ENCODE measurements at places on chromosomes 16 and 17.
A peak's percentile ranks its signal among the peaks of the same experiment; 100 is the strongest.

DNA sequence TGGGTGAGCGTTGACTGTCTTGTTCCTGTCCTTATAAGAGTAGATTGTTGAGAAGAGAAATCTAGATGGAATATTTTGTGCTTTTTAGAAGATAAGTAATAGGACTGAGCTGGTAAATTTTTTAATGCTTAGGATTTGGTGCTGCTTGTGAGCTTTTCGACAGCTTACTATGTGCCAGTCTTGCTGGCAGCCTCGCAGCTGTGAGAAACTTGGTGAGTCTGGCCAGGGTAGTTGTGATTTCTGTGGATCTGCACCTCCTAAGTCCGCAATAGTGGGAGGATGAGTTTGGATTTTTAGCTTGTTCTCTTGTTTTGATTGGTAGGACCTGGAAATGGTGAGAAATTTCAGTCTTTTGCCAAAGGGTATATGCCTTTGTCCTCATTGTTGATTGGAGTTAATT lies 3.6 kb downstream of the SOCS7 start:
- no peak for DNase-seq

GRCh38 chr17:83176623-83177583 lies 97.5 kb downstream of the METRNL start:
- no peak for DNase-seq

DNA sequence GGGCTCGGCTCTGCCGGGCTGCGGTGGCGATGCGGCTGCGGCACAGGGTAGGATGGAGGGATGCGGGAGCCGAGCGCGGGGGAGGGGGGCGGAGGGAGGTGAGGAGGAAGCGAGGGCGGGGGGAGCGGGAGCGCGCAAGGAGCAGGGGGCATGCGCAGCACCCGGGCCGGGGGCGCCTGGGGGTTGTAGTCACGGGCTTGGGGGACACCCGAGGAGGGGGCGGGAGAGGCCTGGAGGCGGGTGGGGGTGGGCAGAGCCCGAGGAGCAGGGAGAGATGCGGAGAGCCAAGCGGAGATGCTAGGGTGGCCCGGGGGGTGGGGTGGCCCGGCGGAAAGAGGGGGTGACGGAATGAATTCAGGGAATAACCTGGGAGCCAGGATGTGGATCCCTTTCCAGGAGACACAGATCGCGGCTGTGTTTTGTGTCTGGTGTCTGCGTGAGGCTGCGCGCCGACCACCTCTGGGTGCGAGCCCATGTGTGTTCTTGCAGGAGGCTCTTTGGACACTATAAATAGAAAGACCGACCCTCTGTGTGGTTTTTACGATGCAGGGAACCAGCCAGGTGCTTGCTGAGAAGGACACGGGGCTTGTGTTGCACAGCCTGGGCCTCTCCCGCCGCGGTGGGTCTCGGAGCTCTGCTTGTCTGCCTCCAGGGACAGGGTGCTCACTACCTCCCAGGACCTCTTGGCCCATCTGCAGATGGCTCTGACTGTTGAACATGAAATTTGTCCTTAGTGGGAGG lies at the start of gene STX1B:
STX1B (minus strand) TSS at position 54 of the 741 bp plus-strand sequence. CDS start 242 bp downstream, outside the sequence.
- peak; percentile 74 for DNase-seq

DNA sequence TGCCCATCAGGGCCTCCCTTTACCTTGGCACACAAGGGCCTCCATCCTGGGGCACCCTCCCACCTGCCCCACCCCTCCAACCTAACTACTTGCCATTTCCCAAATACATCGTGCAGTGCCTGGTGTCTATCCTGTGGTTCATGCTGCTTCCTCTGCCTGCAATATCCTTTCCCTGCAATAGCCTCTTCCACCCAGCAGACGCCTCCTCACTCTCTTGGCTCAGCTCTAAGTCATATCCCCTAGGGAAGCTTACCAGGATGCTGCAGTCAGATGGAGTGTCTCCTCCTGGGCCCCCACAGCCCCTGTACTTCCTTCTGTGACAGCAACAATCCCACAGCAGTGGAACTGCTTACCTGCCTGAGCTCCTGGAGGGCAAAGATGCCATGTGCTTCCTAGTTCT lies 36.7 kb downstream of the CCDC182 start:
- DNase-seq, result peak; percentile 42

GRCh38 chr16:69725480-69726312 lies 664 bp downstream of the NQO1 start:
- DNase-seq, result no peak

- DNase-seq, result no peak
These were observed 184.4 kb upstream of the CDH11 start for GRCh38 chr16:65306300-65306699.

- no peak for DNase-seq
These were observed 4.0 kb downstream of the PRAC1 start for GRCh38 chr17:48718227-48718760.

DNA sequence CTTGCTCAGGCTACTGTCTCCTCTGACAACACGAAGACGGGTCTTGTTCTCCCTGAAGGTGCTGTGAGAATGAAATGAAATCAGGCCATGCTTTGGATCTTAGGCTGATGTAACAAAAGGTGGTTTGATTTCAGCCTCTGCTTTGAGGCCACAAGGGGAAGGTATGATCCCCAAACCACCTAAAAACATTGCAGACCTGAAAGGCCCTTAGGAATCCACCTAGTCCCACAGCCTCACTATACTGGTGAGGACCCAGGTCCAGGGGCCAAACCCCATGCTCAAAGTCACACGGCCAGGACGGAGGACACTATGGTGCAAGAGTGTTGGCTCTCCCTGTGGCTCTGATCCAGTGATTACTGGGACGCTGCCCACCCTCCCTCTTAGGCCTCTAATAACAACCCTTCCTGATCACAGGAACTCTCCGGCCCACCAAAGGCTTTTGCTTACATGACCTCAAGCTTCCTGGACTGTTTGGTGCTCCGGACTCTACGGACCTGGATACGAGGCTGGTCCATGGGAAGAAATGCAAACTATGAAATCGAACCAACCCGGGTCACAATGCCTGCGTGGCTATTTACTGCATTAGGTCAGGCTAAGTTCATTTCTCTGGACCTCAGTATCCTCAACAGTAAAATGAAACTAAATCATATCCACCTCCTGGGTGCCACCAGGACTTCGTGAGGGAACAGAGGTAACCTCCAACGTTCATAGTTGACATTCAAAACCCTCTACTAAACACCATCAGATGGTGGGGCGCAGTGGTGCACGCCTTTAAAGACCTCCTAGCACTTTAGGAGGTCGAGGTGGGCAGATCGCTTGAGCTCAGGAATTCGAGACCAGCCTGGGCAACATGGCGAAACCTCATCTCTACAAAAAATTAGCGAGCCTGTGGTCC lies 1.5 kb downstream of the TRIM25 start:
- no peak for DNase-seq

- DNase-seq, result no peak
These were observed 129.1 kb upstream of the HS3ST2 start for GRCh38 chr16:22684574-22685458.

- no peak for DNase-seq
These were observed 127.8 kb upstream of the KCNJ16 start for GRCh38 chr17:69947027-69947759.
